NCI-H524 treated with DMSO at 0.1 percent for 48 hours (cell line): ENCODE measurements at places on chromosomes 7 and 10.
A peak's percentile ranks its signal among the peaks of the same experiment; 100 is the strongest.

DNA sequence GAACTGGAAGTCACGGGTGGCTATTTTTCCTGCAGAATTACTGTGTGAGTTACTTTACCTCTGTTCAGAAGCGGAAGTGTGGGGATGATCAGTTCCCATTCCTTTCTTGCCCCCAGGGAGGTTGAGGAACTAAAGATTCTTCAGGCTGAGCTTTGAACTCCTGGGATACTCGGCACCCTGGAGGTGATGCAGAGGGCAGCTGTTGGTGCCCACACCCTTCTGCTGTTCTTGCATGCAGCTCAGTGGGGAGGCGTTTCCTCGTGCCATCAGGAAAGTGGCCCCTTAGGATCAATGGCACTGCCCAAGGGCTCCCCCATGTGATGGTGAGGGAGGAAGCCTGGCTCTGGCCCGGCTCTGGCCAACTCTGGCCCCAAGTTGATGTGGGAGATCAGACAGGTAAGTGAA lies 44.7 kb upstream of the MXI1 start:
- DNase-seq, result no peak

GRCh38 chr7:1295776-1296355 lies 63.2 kb downstream of the UNCX start:
- DNase-seq, result no peak

DNA sequence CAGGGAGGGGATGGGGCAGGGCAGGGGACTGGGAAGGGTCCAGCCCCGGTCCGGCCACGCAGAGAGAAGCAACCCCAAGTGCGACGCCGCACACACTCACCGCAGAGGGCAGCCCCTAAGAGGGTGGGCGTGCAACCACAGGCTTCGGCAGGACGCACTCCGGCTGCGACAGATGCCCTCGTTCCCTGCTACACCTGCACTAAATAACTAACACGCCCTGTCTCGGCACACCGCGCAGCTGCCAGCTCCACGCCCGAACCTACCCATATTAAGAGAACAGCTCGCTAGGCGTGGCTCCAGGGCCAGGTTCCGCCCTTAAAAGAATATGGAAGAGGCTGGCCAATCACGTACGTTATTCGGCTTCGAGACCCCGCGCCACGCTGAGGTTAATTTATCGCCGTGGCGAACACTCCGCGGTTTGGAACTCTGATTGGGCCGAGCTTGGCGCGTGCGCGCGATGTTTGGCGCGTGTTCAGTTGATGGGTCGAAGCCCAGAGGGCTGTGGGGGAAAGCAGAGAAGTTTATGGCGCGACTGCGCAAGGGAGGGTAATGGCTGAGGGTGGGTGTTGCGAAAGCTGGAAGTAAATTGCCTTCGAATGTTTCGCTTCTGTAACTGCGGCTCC lies 91.1 kb downstream of the OR13A1 start:
- DNase-seq, result no peak

DNA sequence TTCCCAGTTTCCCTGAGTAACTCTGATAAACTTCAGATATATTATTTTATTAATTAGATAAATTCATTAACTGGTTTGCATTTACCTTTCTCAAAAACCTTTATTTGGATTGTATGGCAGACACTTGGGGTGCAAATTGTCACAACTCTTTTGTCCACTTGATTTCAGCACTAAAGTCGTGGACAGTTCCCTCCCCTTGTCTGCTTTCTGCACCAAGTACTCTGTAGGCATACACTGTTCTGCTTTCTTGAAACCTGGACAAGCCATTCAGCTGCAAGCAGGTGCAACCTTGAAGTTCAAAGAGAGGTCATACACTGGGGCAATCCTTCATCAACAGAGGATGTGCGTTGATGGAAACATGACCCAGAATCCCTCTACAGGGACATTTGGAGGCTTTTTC lies 162.9 kb downstream of the ARL5B start:
- no peak for DNase-seq

DNA sequence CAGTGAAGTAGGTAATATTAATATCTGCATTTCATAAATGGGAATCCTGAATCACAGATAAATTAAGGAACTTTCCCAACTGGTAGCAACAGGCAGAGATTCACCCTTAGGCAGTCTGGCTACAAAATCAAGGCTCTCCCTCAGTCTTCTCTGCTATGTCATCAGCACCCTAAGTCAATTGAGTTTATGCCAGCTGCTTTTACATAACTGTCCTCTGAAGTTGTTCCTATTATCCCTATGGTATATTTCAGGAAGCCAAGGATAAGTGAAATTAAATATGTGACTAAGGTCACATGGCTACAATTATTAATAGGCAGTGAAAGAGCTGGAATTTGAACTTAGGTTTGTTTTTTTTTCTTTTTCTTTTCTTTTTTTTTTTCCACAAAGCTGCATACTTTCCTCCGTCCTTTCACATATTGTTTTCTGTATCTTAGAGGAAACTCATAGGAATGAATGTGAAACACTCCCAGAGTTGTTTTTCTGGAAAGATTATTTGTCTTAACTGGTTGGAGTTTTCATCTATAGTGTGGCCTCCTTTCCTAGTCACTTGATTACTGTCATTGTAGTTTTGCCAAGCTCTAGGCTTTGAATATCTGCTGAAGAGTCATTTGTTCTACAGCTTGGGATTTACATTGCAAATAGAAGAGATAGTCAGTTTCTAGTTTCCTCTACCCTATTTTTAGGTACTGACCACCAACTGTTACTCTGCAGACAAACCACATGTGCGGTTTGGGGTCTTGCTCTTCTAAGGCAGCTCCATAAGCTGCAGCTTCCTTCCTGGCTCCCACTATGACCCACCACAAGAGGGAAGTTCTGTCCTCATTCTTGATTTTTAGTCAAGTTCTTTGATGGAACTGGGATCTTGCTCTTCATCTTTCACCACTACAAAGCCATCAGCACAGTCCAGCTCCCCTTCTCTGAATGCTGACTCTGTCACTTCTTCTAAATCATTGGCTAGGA lies 338.0 kb upstream of the KIAA1217 start:
- DNase-seq, result no peak

- DNase-seq, result no peak
Measured at GRCh38 chr7:613442-614140, 93.9 kb upstream of the PDGFA start.

GRCh38 chr7:130107949-130108674 lies 37.8 kb downstream of the KLHDC10 start:
- DNase-seq, result no peak

GRCh38 chr7:147412109-147412508 lies 1178.5 kb upstream of the C7orf33 start:
- DNase-seq, result no peak

DNA sequence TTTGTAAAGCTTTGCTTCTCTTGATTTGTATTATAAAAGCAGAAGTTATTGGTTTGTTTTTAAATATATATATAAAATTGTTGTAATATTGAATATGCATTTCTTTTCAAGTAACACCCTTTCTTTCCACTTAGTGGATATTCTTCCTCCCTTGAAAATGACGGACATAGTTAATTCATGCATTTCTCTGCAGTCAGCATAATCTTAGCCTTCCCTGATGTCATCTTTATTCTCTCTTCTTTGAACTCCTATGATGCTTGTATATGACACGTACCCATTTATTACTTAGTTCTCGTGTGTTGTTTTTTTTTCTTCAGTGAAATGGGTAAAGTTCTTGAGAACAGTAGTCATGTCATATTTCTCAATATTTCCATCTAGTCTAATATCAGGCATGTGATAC lies 191.2 kb downstream of the MDFIC start:
- no peak for DNase-seq

- no peak for DNase-seq
Measured at GRCh38 chr10:83017076-83017867, 1122.0 kb upstream of the GHITM start.

- DNase-seq, result no peak
Measured at GRCh38 chr7:106813705-106814305, 51.3 kb upstream of the PIK3CG start.

GRCh38 chr7:101420436-101420835 lies 57.8 kb downstream of the COL26A1 start:
- no peak for DNase-seq

DNA sequence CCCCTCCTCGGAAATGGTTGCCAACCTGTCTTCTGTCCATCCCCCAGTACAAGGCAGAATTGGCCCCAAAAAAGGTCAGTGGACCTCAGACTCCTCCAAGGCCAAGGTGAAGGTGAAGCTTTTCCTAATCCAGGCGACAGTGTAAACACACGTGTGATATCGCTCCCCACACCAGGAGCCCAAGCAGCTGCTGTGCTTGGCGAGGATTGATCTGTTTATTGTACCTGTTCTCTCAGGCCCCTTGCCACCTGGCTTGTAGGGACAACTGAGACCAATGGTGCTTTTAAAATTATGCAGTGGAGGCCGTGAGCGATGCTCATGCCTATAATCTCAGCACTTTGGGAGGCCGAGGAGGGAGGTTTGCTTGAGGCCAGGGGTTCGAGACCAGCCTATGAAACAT lies 66.1 kb upstream of the GTF2IRD1 start:
- no peak for DNase-seq

GRCh38 chr10:7546385-7546967 lies 120.3 kb downstream of the ITIH5 start:
- no peak for DNase-seq

DNA sequence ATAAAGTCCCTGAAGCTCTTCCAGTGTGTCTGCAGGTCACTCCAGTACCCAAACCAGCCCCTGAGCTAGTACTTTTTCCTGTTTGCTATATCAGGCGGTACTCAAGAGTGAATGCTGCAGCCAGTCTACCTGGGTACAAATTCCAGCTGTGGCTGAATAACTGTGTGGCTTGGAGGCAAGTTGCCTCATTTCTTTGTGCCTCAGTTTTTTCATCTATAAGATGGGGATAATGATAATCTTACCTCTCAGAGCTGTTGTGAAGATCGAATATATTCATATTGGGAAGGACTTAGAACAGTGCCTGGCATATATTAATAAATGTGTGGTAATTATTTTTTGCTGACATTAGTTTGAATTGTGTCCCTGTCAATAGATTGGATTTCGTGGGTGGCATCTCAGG lies 191.2 kb downstream of the WDR11 start:
- no peak for DNase-seq

GRCh38 chr7:102117743-102118142 lies 168.9 kb upstream of the SH2B2 start:
- DNase-seq, result no peak

GRCh38 chr10:78953113-78953798 lies 115.5 kb upstream of the ZMIZ1 start:
- no peak for DNase-seq

GRCh38 chr7:47663851-47664250 lies 81.9 kb upstream of the TNS3 start:
- no peak for DNase-seq

- no peak for DNase-seq
Measured at GRCh38 chr10:48416584-48417232, 110.2 kb downstream of the MAPK8 start.

GRCh38 chr10:49187950-49188761 lies at the start of gene TMEM273:
TSS of gene TMEM273 (minus strand) at chr10:49188391. CDS start at chr10:49188336, 55 bp downstream.
- DNase-seq, result no peak

DNA sequence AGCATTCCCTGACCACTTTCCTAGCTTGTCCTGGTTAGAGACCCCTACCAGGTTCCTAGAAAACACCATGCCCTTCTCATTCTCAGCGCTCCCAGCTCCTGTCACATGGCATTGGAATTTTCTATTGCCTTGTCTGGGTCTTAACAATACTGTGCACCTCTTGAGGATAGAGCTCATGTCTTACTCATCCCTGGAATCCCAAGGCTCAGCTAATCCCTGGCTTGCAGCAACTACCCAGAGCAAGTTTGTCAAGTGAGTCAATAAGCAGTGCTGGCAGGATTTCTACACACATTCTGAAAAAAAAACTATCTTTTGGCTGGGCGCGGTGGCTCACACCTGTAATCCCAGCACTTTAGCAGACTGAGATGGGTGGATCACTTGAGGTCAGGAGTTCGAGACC lies 11.7 kb upstream of the PRDX3 start:
- DNase-seq, result no peak

GRCh38 chr10:14822879-14823755 lies 14.7 kb downstream of the CDNF start:
- no peak for DNase-seq

- DNase-seq, result no peak
Measured at GRCh38 chr7:157612664-157613561, 276.1 kb downstream of the DNAJB6 start.

GRCh38 chr7:73870041-73870492 lies 9.1 kb downstream of the TMEM270 start:
- no peak for DNase-seq

DNA sequence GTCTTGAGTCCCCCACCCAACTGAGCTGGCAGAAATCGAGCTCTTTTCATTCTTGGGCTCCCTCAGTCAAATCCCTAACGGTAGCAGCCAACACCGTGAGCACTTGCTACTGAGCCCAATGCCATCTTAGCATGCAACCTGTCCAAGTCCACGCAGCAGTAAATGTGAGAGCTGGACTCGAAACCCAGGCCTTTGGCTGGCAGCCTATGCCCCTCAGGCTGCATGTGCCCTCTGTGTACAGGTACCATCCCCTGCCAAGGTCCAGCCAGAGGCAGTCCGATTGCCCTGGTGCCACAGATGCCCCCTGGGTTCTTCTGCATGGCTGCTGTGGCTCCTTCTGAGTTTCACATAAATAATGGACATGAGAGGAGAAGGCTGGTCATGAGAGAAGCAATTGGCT lies 1.2 kb upstream of the TMEM273 start:
- DNase-seq, result no peak

GRCh38 chr7:111126987-111127386 lies 36.1 kb downstream of the LRRN3 start:
- DNase-seq, result no peak

- no peak for DNase-seq
Measured at GRCh38 chr10:103793429-103793828, 61.9 kb downstream of the SH3PXD2A start.

- no peak for DNase-seq
Measured at GRCh38 chr10:33233635-33234034, 100.8 kb downstream of the NRP1 start.

- no peak for DNase-seq
Measured at GRCh38 chr10:59303018-59303417, 59.3 kb downstream of the FAM13C start.

DNA sequence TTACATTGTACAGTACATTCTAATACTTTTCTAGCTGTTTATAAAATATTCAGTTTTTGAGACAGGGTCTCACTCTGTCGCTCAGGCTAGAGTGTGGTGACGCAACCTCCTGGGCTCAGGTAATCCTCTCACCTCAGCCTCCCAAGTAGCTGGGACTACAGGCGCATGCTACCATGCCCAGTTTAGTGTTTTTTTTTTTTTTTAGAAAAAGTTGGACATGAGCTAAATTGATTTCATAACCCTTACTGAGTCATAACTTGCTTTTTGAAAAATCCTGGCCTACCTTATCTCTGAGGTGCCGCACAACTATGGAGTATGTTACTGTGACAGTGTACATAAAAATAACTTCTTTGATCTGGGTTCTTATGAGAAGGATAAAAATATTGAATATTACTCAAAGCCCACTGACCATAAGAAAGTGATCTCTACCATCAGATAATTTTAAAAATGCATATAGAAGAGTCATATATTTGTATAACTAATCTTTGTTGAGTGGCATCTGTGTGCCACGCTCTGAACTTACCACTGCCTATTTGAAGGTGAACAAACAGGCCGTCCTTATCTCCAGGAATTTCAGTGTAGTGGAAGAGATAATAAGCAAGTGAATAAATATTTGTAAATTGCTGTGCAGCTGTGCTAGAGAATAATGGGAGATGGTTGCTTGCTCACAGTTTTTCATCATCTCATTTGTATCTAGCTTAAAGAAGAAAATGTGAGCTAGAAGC lies 73.2 kb downstream of the PPP1R9A start:
- DNase-seq, result no peak

GRCh38 chr7:82810558-82811259 lies 352.0 kb downstream of the PCLO start:
- DNase-seq, result peak; percentile 13

- DNase-seq, result no peak
Measured at GRCh38 chr7:94301024-94301586, 93.6 kb upstream of the COL1A2 start.
